Sigmoid colon (tissue), 7 donors: ENCODE measurements at places on chromosomes 6 and 20. TPM values are rescaled to one million over a fixed set of nuclear protein-coding genes. Genes with fewer than 3 reads are reported as not detected.

Gene YIPF3
- polyA plus RNA-seq = 35.4 TPM

Gene ADAM33
- 5.4 TPM for polyA plus RNA-seq

Gene COX4I2
- not detected for polyA plus RNA-seq

Gene PBOV1
- not detected for polyA plus RNA-seq

Gene CCR6
- 0.46 TPM for polyA plus RNA-seq
